Psoas muscle (tissue), 8 donors: ENCODE measurements at places on chromosomes 1 and 21.

DNA sequence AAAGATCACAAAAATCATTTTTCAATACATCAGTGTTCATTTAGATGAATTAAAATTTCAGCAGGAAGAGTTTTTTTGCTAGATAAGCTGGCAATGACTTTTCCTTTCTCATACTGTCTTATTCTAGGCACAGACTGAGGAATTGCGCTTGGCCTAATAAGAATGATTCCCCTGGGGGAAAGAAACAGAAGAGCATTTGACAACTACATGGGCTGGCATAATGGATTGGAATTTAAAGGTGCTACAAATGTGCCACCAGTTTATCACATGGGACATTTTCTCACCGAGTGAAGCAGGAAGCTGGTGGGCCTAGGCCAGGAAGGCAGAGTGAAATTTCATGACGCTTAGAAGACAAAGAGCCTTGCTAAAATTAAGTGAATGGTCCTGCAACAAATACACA, 39.3 kb downstream of the CDKN2C start:
- DNase-seq = no peak

- no peak for DNase-seq
These were observed 204.8 kb downstream of the SETD4 start for GRCh38 chr21:35855484-35855883.

- no peak for DNase-seq
These were observed 35.7 kb upstream of the FAM78B start for GRCh38 chr1:166202546-166202945.

GRCh38 chr1:230641900-230642262, 400 bp upstream of the COG2 start:
- DNase-seq = no peak

DNA sequence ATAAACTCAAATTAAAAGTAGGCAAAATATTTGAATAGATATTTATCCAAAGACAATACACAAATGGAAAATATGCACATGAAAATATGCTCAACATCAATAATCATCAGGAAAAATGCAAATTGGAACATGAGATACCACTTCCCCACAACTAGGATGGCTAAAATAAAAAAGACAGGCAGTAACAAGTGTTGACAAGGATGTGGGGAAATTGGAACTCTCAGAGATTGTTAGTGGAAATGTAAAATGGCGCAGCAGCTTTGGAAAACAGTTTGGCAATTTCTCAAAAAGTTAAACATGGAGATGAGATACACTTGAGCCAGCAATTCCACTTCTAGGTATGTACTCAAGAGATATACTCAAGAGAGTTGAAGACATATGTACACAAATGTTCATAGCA, 48.8 kb downstream of the NAV1 start:
- no peak for DNase-seq
